KG1 (cell line): ENCODE measurements at places on chromosomes 5 and 9.

- DNase-seq: no peak
Observed at GRCh38 chr5:173953528-173954090, 35.4 kb upstream of the C5orf47 start.

DNA sequence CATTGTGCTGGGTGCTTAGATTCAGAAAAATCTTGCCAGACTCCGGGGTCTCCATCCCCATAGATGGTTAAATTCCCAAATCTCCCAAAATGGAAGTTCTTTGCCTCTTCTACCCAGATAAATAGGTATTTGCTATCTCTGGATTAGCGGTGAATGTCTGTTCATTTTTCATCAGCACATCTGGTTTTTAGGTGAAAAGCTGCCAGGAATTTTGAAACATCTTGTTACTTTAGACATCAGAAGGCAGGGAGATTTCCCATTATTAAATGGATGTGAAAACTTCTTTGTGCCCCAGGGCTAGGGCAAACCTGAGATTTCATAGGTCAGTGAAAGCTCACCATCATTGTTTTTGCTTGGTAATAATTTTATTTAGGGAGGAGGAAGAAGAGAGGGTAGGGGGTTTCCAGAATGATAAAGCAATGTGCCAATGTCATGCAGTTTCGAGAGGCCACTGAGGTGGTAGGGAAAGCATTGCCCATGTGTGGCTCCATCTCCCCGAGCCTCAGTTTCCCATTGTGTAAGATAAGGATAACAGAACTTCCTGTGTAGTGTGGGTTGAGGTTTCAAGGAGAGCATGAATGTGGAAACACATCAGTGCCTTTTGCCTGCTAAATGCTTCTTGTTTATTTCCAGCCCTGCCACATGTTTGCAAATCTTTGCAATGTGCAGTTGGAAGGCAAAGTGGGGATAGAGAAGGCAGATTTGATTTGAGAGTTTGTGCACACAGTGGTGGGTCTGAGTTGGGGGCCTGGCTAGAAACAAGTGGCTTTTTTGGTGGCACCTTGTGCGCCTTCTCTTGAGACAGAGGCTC lies 147.2 kb upstream of the KLF4 start:
- no peak for DNase-seq

- DNase-seq: no peak
Observed at GRCh38 chr5:142627383-142628217, 58.3 kb downstream of the FGF1 start.

- no peak for DNase-seq
Observed at GRCh38 chr5:52983731-52984636, 5.2 kb upstream of the ITGA2 start.

DNA sequence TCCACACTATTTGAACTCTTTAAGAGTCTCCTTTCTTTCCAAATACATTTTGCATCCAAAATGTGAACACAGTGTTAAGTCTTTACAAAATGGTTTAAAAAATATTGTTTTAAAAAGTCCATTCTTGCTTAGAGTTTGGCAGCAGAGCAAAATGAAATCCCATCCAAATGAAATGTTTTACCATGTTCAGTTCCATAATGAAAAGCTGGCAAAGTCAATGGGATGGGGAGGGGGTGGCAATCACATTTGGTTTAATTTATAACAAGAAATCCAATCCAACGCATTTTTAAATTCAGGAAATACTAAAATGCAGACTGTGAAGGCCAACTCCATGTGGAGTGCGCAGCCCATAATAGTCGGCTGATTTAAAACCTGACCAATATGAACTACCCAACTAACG lies 39.4 kb downstream of the MRPL36 start:
- DNase-seq: no peak

DNA sequence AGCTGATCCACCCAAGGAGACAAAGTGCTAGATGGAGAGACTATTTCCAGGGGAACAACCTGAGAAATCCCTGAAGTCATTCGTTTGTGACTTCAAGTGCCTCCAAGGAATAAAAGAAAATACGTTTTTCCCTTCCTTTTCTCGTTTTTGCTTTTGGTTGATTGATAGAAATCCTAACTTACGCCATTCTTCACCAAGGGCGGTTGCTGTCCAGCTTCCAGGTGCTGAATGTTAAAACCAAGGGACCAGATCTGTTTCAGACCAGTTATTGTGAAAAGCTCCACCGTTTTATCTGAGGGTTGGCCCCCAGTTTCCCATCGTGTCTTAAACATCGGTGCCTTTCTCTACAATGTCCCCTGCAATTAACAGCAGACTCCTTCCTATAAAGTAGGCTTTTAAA lies 600.7 kb upstream of the SGCD start:
- no peak for DNase-seq

- DNase-seq: no peak
Observed at GRCh38 chr9:88818495-88819201, 172.6 kb upstream of the S1PR3 start.

DNA sequence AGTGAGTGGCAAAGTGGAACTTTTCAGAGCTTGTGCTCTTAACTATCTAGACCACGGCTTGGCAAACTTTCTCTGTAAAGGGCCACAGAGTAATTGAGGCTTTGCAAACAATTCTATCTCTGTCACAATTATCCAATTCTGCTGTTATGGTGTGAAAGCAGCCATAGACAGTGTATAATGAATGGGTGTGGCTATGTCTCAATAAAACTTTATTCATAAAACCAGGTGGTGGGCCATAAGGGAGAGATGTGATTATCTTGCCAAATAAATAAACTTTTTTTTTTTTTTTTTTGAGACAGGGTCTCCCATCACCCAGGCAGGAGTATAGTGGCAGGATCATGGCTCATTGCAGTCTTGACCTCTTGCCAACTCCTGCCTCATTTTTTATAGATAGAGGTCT lies 78.7 kb upstream of the GNA14 start:
- no peak for DNase-seq

DNA sequence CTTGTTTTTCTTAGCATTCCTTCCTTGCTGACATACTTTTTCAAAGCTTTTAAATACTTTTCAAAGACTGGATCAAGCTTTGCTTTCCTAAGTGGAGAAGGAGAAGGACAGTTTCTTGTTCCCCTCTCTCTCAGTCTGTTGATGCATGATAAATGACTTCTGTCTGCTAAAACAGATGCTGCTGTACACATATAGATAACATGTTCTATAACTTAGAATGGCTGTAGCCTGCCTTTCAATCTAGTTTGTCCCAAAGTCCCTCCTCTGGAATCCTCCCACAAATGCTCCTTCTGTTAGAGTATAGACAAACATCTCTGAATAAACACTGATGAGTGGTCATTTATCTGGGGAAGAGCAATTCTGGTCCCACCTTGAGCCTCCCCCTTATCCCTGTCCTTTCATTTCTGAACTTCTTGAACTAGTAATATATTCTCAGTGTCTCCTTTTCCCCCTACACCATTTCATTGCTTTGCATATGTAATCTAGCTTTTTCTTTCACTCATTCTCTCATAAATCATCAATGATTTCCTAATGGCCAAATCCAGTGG lies 5.4 kb upstream of the HEMGN start:
- no peak for DNase-seq

GRCh38 chr5:139708434-139708861 lies 60.3 kb downstream of the CXXC5 start:
- DNase-seq: no peak

GRCh38 chr5:124996764-124997077 lies 250.3 kb upstream of the ZNF608 start:
- DNase-seq: no peak

- DNase-seq: no peak
Observed at GRCh38 chr5:80185095-80185494, 70.8 kb downstream of the SERINC5 start.

GRCh38 chr9:136527721-136528710 lies 17.8 kb downstream of the NOTCH1 start:
- no peak for DNase-seq

DNA sequence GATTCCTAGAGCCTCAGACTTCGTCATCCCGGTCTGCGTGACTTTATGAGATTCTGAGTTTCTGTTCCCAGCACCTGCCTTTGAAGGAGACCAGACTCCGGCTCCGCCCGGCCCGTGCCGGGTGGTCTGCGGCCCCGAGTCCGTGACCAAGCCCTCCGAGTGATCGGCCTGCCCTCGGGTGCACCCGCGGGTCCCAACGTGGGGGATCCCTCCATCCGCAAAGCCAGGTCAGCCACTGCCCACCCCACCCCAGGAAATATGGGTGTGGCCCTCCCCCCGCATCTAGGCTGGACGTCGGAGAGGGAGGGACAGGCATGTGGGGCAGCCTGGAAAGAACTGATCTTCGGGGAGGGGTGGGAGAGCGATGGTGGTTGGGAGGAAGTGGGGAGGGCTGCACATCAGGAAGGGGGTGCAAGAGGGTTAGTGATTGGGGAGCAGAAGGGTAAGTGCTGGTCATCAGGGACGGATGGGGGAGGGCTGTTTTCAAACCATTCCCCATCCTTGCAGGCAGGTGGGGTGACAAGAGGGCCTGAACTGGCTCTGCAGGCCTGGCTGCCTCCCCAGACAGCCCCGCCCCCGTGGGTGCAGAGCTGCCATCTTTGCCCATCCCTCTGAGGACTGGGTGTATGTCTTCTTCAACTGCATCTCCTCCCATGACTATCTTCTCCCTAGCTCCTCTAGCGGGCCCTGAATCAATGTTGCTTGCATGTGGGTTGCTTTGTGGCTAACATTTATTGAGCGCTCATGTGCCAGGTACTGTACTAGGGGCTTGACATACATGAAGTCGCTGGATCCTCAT lies 747 bp downstream of the LRSAM1 start:
- peak; percentile 72 for DNase-seq

- DNase-seq: no peak
Observed at GRCh38 chr5:177036443-177036842, 13.9 kb downstream of the ZNF346 start.

DNA sequence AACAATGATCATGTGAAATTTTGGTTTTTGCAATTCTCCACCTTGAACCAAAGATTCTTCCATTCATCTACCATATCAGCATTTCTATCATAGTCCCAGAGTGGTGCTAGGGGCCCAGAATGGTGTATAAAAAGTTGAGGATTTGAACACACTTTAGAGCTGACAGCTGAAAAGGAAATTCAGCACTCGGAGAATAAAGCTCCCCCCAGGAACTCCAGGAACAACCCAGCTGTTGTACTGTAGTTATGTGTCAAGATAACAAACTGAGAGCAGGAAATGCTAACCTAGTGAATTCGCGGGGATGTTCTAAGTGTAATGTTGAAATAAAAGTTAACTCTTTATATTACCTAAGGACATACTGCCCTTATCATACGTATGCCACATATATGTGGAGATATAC lies 216.7 kb downstream of the NFIB start:
- DNase-seq: no peak

DNA sequence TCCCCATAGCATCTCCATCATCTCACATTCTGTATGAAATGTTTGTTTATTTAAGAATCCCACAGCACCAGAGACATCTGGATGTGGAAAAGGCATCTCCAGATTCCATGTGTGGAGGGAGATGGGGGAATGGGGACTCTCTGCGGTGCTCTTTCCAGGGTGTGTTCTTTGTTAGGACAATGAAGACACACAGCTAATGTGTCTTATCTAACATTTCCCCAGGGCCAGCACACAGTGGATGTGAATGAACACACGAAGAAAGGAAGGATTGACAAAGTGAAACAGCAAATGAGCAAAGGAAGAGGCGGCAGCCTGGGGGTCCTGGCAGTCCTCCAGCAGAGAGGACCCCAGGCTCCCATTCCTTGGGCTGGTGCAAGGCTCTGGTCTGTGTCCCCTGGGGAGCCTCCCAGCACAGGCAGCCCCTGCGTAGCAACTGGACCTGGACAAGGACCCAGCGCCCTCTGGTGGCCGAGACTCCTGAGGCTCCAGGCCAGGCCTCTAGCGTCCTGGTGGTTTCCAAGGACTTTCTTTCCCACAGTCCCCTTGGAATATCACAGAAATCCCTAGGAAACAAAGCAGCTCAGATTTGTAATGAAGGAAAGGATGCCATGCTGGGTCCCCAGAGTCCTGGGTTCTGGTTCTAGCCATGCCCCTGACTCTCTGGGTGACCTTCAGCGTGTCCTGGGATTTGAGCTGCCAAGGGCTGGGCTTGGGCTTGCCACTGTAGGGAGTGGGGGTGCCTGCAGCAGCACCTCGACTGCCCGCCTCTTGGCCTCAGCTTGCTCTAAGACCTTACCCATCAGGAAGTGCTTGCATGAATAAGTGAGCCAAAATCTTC lies 3.5 kb upstream of the PDLIM7 start:
- DNase-seq: peak; percentile 78

DNA sequence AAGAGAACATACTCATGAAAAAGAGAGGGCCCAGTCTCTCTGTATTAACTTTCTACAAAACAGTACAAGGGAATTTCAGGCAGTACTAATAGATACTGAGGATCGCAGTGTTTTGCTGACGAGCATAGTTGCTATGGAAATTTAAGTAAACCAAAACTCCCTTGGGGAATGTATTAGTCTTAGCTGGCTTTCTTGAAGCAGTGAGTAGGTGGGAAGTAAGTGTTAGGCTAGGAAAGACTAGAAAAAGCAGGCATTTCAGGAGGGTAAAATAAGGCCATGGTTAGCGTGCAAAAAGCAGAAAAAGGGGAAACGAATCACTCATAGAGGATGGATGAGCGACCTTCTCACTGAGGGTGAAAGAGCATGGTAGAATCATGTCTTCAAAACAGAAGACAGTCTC lies 84.3 kb upstream of the ACTBL2 start:
- no peak for DNase-seq

GRCh38 chr9:107711542-107711941 lies 222.0 kb upstream of the KLF4 start:
- DNase-seq: no peak

GRCh38 chr5:169542811-169543210 lies 40.8 kb upstream of the SPDL1 start:
- DNase-seq: no peak

DNA sequence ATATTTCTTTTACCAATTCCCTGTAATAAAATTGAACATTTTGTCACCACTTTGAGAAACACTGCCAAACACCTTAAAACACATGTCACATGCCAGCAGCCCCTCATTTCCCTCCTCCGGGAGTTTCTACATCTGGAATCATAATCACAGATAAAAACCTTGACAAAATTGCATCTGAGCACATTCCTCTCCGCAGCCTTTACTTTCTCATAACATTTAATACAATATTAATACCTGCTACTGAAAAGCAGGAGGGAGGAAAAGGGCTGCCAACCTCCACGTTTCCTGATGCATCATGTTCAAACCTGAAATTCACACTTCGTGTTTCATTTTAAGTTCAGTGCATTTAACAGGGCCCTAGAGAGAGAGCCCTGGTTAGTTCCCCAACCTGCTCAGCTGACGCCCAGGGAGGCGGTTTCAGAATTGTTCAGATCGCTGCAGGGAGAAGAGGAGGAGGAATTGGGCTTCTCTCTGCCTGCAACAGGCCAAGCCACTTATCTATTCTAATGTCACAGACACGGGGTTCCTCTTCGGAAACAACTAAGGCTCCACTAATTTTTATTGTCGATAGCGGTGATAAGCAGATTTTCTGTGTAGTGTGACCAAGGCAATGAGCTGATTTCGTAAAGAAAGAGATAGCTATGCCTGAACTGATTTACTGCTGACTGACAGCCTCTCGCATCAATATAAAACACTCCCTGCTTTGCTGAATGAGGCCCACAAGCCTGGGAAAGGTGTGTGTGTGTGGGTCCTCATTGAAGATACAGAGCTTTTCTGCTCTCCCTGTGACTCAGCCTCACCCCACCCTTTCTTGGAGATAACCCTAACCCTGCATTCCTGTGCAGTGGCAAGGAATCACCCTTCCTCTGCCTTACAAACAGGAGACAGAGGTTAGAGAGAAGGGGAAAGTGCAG lies 4.9 kb upstream of the LHX2 start:
- DNase-seq: no peak
